ENCODE measurements at places on chromosomes 4 and X. TPM values are rescaled to one million over a fixed set of nuclear protein-coding genes. Genes with fewer than 3 reads are reported as not detected.

RAB40A gene
- 0.58 TPM for total RNA-seq

GRCh38 chr4:74228691-74229640 lies 71.0 kb downstream of the MTHFD2L start:
- no peak overlapping the region for H3K4me3 ChIP-seq
- no peaks in the 10 kb centered on the region for H3K36me3 ChIP-seq
- no peak overlapping the region for H3K27ac ChIP-seq
- DNase-seq, result peak; percentile 88

GRCh38 chr4:37641352-37641751 lies 44.8 kb downstream of the RELL1 start:
- H3K27me3 ChIP-seq, result no peaks in the 10 kb centered on the region
- H3K4me1 ChIP-seq, result no peaks in the 10 kb centered on the region

- H3K36me3 ChIP-seq, result peaks cover 12% of the 10 kb centered on the region
- DNase-seq, result no peak
- H3K4me3 ChIP-seq, result no peak overlapping the region
- no peaks in the 10 kb centered on the region for H3K4me1 ChIP-seq
- H3K27ac ChIP-seq, result no peak overlapping the region
These were observed 14.4 kb downstream of the ITGB1BP2 start for GRCh38 chrX:71315917-71316316.

DNA sequence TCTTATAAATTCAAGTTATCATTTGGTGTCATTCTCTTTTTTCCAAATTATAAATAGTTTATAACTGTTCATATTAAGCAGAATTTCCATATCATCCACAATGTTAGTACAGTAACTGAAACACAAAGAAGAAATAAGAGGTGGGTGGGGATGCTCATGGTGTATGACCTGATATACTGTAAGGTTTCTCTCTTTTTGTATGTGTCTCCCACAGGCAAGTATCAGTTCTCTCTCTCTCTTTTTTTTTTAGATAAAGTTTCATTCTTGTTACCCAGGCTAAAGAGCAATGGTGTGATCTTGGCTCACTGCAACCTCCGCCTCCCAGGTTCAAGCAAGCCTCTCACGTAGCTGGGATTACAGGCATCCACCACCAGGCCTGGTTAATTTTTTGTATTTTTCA lies 43.7 kb upstream of the UGT2A3 start:
- H3K4me3 ChIP-seq, result no peak overlapping the region
- H3K36me3 ChIP-seq, result no peaks in the 10 kb centered on the region
- H3K4me1 ChIP-seq, result no peaks in the 10 kb centered on the region
- no peaks in the 10 kb centered on the region for H3K27me3 ChIP-seq
- DNase-seq, result no peak

DNA sequence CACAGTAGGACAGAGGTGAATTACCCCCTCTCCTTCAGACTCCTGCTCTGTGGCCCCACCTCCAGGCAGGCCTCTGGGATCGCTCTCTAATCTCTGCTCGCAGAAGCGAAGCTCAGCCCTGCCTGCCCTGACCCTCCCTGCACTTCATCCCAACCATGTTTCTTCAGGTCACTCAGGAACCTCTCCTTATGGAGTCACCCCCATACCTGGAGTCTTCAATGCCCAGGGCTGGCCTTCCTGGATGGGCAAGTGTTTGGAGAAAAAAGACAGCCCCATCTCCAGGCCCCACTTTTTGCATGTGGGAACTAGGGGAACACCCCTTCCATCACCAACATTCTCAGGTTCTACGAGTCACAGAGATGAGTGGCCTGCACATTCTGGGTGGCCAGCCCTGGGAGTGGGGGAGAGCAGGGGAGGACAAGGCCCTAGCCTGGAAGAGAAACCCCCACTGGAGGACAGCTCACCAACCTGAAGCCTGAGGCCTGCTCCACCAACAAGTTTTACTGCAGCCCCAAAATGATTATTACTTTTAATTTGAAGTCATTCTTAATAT lies 90.8 kb downstream of the PPP2R2C start:
- no peak for DNase-seq
- H3K27ac ChIP-seq, result no peak overlapping the region
- H3K4me1 ChIP-seq, result no peaks in the 10 kb centered on the region
- no peaks in the 10 kb centered on the region for H3K36me3 ChIP-seq
- peaks cover 6% of the 10 kb centered on the region for H3K27me3 ChIP-seq

DNA sequence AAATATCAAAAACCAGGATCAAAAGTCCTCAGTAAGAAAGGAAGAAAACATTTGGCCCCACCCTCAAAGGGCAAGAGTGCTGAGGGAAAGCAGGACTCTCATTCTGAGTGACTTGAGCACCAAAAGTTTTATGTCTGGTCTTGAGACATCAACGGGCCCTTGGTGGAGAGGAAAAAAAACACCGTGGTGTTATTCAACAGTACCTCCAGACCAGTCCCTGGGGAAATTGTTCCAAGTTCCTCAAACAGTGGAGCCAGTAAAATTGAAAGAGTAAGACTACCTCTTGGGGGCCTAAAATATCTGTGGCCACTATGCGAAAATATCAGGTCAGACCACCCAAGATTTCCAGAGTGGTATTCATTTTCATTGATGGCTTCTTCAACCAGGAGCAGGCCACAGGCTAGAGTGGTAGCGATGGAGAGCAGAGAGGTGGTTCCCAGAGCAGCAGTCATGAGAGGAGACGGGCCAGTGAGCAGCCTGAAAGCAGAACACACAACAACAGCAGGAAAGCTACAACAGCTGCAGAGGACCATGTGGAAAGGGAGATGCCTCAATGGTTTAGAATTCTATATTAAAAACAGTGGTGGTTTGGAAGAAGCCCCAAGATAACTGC lies 63.7 kb upstream of the RPL34 start:
- H3K4me3 ChIP-seq, result no peak overlapping the region
- H3K36me3 ChIP-seq, result peaks cover 4% of the 10 kb centered on the region
- H3K4me1 ChIP-seq, result no peaks in the 10 kb centered on the region
- H3K27ac ChIP-seq, result no peak overlapping the region

GRCh38 chr4:74362347-74362746 lies 2.6 kb upstream of the EREG start:
- H3K36me3 ChIP-seq, result no peaks in the 10 kb centered on the region
- no peak for DNase-seq
- no peak overlapping the region for H3K27ac ChIP-seq

DNA sequence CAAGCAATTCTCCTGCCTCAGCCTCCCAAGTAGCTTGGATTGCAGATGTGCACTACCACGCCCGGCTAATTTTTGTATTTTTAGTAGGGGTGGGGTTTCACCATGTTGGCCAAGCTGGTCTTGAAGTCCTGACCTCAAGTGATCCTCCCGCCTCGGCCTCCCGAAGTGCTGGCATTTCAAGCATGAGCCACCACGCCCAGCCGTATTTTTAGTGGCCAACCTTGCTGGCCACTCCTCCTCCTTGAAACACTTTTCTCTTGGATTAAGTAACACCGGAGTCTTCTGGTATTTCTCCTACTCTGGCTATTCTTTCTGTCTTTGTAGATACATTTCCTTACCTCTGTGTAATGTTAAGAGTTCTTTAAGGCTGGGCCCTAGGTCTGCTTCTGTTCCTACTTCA lies 11.1 kb upstream of the RPL39 start:
- no peak for DNase-seq
- peaks cover 2% of the 10 kb centered on the region for H3K36me3 ChIP-seq
- no peaks in the 10 kb centered on the region for H3K4me1 ChIP-seq
- H3K4me3 ChIP-seq, result no peak overlapping the region
